ENCODE measurements at places on chromosomes 6 and 20.

- no peak for DNase-seq
Measured at GRCh38 chr6:4319981-4320683, 184.8 kb upstream of the ECI2 start.

DNA sequence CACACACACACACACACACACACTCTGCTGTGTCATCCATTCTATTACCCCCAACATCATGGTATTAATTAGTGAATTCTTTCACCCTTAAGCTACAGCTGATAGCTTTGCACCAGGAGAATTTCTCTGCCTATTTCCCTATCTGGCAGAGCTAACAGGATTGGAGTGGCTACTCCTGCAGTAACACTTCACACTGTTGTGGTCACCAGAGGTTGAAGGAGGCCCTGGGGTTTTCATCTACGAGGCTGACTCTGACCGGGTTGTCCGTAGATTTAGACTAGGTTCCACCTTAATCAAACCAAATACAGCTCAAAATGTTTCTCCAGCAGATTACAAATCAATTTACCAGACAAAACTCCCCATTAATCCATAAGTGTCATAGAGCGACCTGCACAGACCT lies 69.2 kb upstream of the RIPOR2 start:
- DNase-seq: no peak

DNA sequence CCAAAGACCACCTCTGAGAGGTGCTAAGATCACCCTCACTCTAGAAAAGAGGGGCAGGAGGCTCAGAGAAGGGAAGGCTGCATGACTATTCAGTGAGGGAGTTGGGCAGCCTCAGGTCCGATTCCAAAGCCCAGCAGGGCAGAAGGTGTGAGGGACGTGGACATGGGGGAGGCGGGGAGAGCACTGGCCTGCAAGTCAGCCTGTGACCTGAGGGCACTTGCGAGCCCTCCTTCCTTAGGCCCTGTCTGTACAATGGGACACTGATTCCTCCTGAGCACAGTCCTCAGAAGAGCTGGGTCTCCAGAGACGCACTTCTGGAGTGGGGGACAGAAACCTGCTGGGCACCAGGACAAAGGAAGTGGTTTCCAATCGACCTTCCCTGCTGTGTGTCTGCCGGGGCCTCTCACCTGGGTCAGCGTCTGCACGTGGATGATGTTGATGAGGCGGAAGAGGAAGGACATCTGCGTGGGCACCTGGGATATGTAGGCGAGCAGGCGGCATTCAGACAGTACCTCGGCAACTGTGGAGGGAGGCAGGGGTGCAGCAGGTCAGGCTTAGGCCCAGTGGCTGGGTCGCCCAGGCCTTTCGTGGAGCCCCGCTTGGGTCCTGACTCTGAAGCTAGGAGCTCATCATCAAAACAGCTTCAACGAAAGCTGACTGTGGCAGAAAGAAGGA lies 48.5 kb downstream of the MYH7B start:
- no peak for DNase-seq

DNA sequence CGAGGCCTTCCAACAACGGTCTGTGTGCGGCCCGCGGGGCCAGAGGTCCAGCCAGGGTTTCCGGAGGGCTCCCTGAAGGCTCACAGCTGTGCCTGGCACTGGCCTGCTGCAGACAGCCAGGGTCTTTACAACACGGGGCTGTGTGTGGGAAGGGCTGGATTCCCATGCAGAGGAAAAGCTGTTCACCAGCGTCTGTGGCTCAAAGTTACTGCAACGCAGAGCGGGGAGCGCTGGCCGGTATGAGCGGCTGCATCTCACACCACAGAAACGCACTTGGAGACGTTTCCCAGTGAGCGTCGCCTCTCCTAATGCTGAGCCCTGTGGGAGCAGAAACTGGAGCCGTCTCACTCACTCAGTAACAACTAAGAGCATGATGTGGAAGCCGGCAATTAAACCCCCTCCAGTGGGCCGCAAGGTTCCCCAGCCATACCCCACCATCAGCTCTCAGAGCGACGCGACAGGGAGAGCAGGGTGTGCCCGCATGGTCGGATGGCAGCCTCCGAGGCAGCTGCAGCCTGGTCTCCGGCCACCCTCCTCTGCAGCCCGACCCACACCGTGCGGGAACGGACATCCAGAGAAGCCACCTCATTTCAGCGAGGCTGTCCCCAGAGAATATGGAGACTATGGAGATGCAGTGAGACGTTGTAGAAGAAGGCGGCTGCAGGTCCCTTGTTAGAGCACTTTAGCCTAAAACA lies 42.6 kb downstream of the DLL1 start:
- no peak for DNase-seq

DNA sequence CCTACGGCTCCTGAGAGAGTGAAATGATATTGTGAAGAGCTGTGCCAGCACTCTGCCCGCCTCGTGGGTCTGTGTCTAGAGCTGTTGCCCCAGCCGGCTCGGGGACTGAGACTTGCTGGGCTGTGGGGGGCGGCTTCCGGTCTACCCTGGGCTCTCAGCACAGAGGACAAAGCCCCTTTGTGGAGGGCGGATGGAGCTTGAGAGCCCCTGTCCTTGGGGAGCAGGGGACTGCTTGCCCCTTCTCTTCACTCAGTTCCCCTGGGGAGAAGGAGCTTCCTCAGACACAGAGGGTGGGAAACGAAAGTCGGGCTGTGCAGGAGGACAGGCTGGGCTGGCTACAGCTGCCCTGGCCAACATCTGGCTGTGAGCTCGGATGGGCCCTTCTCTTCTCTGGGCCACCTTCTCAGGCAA lies 11.0 kb downstream of the SRC start:
- no peak for DNase-seq

GRCh38 chr6:34771727-34772126 lies 14.4 kb downstream of the SNRPC start:
- DNase-seq: no peak

DNA sequence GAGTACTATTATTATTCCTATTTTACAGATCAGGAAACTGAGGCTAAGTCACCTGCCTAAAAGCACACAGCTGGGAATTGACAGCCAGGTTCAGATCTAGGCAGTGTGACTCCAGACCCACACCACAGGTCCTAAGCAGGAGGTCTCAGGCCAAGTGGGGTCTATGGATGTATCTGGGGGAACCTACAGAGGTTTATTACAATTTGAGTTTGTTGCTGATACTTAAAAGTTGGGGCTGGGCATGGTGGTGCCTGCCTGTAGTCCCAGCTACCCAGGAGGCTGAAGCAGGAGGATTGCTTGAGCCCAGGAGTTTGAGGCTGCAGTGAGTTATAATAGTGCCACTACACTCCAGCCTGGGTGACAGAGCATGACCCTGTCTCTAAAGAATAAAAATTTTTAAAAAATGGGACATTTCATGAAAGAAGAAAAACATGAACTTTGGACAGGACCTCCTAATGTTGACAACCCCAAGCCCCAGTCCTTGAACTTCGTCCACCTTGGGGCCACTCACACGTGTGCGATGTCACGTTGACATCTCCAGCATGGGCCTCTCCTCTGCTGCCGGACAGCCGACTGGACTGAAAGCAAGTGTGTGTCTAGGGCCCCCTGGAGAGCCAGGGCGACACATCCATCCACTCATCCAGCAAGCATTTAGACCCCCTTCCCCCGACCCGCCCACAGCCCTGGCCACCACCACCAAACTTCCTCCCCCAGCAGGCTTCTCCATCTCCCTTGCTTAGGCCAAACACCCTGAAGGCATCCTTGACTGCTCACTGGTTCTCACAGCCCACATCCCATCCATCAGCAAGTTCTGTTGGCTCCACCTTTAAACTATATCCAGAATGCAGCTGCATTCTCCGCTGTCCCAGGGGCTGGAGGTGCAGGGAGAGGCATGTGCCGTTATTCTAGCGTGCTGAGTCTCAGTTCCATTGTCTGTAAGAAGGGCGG lies 40.0 kb downstream of the NOL4L start:
- DNase-seq: no peak

- DNase-seq: no peak
Measured at GRCh38 chr6:75233092-75233615, 10.4 kb downstream of the COX7A2 start.

DNA sequence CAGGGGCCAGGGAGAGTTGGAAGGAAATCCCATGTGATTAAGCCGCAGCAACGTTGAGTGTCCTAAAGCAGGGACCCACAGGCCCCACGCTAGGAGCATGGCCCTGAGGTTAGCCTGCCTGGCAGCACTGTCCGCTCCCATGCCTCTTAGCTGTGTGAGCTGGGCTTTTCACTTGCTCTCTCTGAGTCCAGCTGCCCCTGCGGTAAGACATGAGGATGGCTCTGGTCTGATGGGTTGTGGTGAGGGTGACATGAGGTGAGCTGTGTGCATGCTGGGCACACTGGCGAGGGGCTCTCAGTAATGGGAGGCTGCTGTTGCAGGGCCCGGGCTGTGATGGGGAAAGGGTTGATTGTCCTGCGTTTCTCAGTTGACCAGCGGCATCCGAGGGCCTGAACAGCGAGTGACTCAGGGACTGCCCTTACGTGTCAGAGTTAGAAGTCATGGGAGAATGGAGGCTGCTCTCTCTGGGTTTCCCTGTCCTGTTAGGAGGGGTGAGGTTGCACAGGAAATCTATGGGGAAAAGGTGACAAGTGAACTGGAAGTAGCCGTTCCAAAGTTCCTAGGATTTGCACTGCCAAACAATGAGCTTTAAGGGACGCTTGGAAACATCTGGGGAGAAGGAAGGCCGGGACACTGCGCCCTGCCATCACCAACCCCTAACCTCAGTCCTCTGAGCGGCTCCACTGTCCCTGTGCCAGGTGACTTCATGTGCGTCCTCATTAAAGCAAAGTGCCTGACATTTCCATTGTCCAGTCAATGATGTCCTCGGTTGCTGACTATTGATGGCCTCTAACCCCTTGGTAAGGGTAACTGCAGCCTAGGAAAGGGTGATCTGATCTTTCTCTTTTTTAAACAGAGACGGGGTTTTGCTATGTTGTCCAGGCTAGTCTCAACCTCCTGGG lies 51.3 kb downstream of the ADNP start:
- no peak for DNase-seq

- no peak for DNase-seq
Measured at GRCh38 chr20:35719717-35720116, 20.5 kb downstream of the ROMO1 start.

DNA sequence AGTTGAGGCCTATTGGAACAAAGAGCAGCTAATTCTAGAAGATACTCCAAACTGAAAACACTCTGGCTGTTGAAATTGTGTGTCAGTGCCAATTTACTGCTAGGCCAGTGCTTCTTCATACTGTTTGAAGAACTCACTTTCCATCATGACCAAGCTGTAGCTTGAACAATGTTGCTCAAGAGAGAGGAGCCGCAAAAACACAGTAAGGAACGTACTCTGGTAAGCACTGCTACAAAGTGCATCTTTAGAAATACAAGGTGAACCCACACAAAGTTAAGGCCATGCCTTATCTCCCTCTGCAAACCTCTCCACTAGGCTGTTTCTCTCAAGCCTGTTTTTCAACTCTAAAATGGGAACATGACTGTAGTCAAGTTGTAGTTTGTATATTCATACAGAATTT lies 74.5 kb upstream of the TULP1 start:
- no peak for DNase-seq

GRCh38 chr6:14819840-14820420 lies 425.9 kb upstream of the JARID2 start:
- no peak for DNase-seq

- no peak for DNase-seq
Measured at GRCh38 chr6:137223370-137224131, 4.4 kb upstream of the IFNGR1 start.

DNA sequence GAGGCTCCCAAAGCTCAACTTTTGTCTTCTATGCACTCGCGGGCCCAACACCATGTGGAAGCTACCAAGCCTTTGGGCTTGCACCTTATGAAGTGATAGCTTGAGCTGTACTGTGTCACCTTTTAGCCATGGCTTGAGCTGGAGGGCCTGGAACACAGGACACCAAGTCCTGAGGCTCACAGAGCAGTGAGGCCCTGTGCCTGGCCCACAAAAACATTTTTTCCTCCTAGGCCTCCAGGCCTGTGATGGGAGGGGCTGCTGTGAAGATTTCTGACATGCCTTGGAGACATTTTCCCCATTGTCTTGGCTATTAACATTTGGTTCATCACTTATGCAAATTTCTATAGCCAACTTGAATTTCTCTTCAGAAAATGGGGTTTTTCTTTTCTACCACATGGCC lies 96.5 kb downstream of the MMUT start:
- DNase-seq: no peak

DNA sequence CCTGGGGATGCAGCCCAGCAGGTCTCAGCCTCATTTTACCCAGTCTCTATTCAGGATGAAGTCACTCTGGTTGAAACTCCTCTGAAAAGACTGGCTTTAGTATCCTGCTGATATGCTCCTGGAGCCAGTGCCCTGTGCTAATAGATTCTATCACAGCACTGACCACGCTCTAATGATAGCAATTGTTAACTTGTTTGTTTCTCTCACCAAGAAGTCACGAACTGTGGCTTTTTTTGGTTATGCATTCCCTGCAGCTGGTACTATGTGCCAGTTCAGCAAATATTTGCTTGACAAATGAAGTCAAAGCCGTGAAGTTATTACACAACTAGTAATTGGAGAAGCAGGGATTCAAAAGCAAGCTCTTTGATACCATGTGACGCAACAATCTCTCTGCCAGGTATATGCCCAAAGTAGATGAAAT lies 754.6 kb downstream of the KIF16B start:
- no peak for DNase-seq

GRCh38 chr6:35831257-35832007 lies 26.3 kb downstream of the LHFPL5 start:
- DNase-seq: no peak

GRCh38 chr6:130622142-130622541 lies 205.1 kb upstream of the SMLR1 start:
- no peak for DNase-seq

DNA sequence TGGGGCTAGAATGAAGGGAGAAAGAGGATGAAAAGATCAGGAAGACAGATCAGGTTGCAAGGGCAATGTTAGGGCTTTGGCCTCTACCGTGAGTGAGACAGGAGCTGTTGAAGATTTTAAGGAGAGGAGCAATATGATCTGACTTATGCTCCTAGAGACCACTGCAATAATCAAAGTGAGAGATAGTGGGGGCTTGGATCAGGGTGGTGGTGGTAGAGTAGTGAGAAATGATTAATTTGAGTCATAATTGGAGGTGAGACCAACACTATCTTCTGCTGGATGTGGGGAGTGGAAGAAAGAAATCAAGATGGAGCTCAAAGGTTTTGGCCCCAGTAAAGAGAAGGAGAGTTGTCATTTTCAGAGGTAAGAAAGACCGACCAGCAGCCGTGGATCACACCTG lies 140.7 kb upstream of the TMEM170B start:
- DNase-seq: no peak

GRCh38 chr20:50445354-50446151 lies 64.6 kb upstream of the PTPN1 start:
- DNase-seq: no peak

Data from activated T-helper 1 cell treated with anti-CD3 and anti-CD28 coated beads, Interleukin-2, amount 50 U/mL, for 16 hours (primary cell).